ENCODE measurements at places on chromosomes 2 and 18. TPM values are rescaled to one million over a fixed set of nuclear protein-coding genes. Genes with fewer than 3 reads are reported as not detected.

The TNFRSF11A gene
- total RNA-seq, result 3.6 TPM

The PDK1 gene
- total RNA-seq, result 12.0 TPM

The CCBE1 gene
- total RNA-seq, result not detected

DNA sequence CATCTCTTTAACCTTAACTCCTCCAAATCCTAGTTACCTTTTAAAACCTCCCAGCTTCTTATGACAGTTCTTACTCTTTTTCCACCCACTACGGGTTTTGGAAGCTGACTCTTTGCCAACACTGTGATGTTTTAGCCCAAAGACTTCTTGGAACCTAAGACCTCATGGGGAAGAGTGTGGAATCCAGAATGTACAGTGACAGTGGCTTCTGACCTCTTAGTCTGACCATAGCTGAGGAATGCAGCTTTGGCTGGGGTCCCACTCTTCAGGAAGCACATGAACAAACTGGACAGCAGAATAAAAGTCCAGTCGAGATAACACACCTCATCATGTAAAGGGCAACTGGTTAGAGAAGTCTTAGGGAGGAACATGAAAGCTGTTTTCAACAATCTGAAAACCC, 161.1 kb upstream of the PKDCC start:
- H3K4me1 ChIP-seq, result peaks cover 12% of the 10 kb centered on the region
- H3K27ac ChIP-seq, result no peak overlapping the region
- peak; percentile 52 for DNase-seq
- no peaks in the 10 kb centered on the region for H3K27me3 ChIP-seq
- no peaks in the 10 kb centered on the region for H3K36me3 ChIP-seq

DNA sequence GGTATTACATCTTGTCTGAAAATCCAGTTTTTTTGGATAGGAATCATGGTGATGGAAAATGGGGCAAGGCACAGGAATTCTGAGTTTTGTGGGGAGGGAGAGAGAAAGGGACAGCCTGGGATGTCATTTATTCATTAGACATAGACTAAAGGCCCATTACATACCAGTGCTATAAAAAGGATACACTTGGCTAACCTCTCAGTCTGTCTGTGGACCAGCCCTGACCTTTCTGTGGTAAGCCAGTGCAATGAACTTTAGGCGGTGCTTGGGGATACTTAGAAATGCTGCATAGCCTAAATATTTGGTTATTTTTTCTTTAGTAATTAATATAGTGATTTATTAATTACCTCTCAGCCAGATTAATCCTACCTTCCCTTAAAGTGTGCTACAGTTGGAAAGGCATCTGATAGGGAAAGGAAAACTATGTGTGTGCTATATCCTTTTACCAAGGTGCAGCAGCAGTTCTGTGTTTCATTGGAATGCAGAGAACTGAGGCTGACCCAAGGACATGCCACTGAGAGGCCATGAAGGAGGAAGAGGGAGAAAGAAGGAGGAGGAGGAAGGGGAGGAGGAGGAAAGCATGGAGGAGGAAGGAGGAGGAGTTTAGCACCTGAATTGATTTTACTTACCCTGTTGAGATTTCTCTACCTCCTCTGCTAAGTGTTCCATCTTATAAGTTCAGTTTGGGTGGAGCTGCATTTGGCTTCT, 37.5 kb downstream of the KCNS3 start:
- H3K36me3 ChIP-seq, result no peaks in the 10 kb centered on the region
- DNase-seq, result no peak
- H3K4me1 ChIP-seq, result no peaks in the 10 kb centered on the region
- no peak overlapping the region for H3K4me3 ChIP-seq

The VWA3B gene
- not detected for total RNA-seq

DNA sequence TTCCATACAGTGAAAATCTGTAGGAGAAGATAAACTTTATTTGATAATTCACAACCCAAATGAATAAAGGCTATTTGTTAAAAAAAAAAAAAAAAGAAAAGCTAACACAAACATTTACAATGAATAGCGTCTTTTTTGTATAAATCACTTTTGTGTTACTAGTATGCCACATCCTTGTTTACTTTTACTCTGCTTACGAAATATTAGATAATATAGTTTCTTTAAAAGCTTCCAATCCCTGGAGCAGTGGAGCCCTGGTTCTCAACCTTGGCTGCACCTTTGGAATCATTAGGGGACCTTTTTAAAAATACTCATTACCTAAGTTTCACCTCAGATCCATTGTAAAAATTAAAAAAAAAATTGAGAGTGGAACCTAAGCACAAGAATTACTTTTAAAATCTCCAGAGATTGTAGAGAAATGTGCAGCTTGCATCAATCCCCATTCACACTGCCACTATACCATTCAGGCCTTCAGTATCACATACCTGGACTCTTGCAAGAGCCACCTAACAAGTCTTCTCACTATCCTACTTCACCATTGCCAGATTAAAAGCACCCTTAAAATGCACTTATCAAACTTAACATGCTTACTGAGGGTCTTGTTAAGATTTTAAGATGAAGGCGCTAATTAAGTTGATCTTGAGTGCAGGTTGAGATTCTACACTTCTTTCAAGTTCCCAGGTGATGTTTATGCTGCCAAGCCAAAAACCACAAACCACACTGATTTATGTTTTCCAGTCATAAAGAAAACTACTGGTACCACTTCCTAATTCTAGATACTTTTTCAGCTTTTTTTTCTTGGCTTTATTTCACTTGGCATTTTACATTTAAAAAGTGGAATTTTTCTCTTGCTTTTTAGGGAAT, 59.7 kb upstream of the ZC3H15 start:
- DNase-seq, result peak; percentile 46
- peaks cover 22% of the 10 kb centered on the region for H3K4me1 ChIP-seq
- no peaks in the 10 kb centered on the region for H3K27me3 ChIP-seq

GRCh38 chr2:172742931-172743540, 7.4 kb downstream of the RAPGEF4 start:
- no peaks in the 10 kb centered on the region for H3K27me3 ChIP-seq
- DNase-seq, result no peak
- no peaks in the 10 kb centered on the region for H3K36me3 ChIP-seq
- no peak overlapping the region for H3K4me3 ChIP-seq
- H3K27ac ChIP-seq, result no peak overlapping the region

DNA sequence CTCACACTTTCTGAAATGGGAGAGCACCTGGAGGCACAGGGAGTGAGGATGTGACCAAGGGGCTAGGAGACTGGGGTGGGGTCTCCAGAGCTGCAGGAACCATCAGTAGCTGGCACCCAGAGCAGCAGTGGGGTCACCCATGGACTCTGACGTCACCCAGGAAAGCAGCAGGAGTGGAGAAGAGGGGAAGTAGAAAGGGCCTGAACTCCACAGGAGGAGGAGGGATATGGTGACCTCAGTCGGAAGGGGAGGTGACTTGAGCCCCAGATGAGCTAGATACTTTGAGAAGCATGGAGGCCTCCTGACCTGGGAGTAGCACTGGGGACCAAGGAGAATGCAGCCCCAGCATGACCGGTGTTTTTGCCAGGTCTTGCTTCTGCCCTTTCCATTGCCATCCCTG, 8.8 kb downstream of the NMUR1 start:
- no peak overlapping the region for H3K4me3 ChIP-seq
- DNase-seq, result no peak
- H3K27me3 ChIP-seq, result peaks cover 22% of the 10 kb centered on the region
- H3K4me1 ChIP-seq, result 0 out of 2 replicates have a peak, but pooled peaks cover 4% of the 10 kb centered on the region
- no peaks in the 10 kb centered on the region for H3K36me3 ChIP-seq

DNA sequence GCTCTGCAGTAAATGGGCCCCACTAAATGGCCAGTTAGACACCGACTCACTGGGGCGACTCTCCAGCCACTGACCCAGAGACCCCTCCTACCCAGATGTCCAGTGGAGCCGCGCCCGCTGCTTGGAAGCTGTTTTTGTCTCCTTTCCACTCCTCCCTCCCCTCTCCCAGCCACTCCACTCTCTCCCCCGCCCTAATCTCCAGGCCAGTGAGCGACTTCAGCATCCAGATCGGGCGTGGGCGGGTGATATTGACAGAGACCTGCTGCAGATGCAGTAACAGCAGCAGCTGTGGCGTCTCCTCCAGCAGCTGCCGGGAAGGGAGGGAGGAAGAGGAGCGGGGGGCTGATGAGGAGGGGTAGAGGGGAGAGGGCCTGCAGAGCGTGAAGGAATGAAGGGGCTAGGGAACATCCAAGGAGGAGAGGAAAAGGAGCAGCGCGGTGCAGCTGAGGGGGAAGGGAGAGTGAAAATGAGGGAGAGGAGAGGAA, at the start of gene SCN7A:
TSS of gene SCN7A (minus strand) at position 110 of the 485 bp plus-strand sequence. CDS start 16,553 bp downstream, outside the sequence.
- no peak within 1 kb of the TSS for H3K4me3 ChIP-seq
- peaks cover 16% of the 10 kb centered on the region for H3K27me3 ChIP-seq
- DNase-seq, result no peak
- no peaks in the 10 kb centered on the region for H3K36me3 ChIP-seq

GRCh38 chr2:154960802-154961583, 262.5 kb downstream of the KCNJ3 start:
- no peaks in the 10 kb centered on the region for H3K36me3 ChIP-seq
- DNase-seq, result no peak
- H3K27ac ChIP-seq, result no peak overlapping the region
- no peaks in the 10 kb centered on the region for H3K4me1 ChIP-seq
- no peak overlapping the region for H3K4me3 ChIP-seq

- no peaks in the 10 kb centered on the region for H3K36me3 ChIP-seq
- H3K27ac ChIP-seq, result no peak overlapping the region
- DNase-seq, result no peak
- H3K4me3 ChIP-seq, result no peak overlapping the region
- H3K27me3 ChIP-seq, result no peaks in the 10 kb centered on the region
- no peaks in the 10 kb centered on the region for H3K4me1 ChIP-seq
These were observed 47.0 kb upstream of the MSH6 start for GRCh38 chr2:47735912-47736311.

All from HepG2 (cell line).